ENCODE measurements at places on chromosomes 16 and 17. TPM values are rescaled to one million over a fixed set of nuclear protein-coding genes. Genes with fewer than 3 reads are reported as not detected.

TBC1D3 gene
- not detected for total RNA-seq

ALOX15 gene
- not detected for total RNA-seq

TNFSF13 gene
- 5.9 TPM for total RNA-seq

DPEP1 gene
- total RNA-seq: not detected

KRT31 gene
- 0.23 TPM for total RNA-seq

TMEM100 gene
- total RNA-seq: not detected
